ENCODE measurements at places on chromosomes 1 and 21.

- DNase-seq: no peak
Measured at GRCh38 chr1:119384591-119384990, 16.0 kb downstream of the HAO2 start.

DNA sequence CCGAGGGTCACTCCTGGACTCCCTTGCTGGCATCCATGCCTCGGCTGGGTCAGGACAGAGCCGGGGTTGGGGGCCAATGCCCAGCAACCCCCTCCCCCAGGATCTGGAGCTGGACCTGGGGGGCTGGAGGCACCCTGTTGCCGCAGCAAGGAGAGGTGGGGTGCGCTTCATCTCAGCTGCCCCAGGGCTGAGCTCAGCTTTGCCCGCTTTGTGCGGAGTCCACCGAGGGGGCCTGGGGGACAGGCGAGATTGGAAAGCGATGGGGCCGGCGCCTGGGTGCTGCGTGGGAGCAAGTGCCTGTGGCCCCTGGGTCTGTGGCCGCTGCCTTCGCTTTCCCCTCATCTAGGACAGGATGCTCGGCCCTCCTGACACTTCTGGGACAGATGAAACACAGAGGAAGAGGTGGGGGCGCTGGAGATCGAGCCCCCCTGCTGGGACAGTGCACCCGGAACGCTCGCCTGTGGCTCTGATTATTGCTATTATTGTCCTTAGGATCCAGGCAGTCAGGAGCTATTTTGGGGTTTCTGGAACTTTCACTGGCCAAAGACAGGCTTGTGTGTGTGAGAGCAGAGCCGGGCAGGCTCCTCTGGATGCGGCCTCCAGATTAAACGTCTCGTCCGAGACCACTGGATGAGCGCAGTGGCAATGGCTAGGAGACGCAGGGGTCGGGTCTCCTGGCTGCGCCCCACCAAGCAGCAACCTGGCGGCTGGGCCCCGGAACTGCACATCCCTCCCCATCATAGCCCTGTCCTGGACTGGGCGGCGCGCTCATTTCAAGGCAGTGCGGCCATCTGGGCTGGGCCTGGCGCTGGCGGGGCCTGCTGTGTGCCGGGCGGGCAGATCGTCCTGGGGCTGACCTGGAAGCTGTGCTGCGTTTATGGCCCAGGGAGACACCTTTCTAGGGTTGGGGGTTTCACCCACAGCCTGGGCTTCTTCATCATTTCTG is 13.8 kb downstream of the PRDM16 start:
- no peak for DNase-seq

DNA sequence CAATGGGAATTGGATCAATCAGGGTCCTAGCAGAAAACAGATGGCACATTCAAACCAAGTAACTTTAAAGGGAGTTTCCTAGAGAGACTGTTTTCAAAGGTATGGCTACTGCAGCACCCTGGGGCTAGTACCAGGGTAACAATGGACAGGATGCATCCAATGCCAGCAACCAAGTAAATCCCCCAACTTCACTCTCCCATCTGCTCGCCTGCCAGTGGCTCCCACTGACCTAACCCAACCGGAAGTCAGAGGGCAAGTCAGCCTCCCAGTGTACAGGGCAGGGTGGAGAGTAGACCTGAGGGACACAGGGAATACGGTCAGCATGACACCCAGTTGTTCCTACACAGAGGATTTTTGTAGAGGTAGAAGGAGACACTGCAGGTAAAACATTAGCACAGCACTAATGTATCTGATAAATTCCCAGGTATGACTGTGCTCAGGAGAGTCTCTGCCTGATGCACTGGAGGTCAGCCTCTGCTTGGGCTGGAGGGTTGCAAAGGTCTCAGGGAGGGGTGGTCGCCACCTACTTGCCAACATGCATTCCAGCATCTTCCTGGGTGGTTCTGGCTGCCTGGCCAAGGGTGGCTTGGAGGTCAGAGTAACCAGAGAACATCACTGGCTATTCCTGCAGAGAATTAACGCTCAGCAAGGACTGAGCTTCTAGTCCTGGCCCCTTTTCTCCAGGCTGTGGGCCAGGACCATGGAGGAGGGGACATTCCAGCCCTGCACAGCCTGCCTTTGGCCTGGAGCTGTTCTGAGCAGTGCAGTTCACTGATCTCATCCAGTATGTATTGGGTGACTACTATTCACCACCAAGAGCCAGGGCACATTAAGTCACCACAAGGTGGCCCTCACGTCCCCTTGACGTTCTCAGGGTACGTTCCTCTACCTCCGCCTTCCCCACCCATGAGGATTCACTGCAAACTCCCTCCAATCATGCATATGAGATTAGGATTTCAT is 5.1 kb upstream of the GJA4 start:
- DNase-seq: no peak

DNA sequence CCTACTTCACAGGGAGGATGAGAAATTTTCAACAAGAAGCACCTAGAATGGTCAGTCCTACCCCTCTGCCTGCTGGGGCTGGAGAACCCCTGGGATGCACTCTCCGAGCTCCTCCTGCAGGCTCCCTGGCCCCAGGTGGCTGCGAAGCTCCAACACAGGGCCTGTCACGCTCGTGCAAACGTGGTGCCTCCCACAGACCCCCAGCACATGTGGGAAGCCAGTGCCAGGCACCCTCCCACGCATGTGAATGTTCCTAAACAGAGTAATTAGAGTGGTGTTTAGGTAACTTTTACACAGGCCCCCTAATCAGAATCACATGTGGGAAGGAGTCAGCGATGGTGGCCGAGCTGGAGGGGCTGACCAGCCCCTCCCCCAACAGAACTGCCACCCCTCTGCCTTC is 28.4 kb downstream of the GLIS1 start:
- no peak for DNase-seq

- DNase-seq: no peak
Measured at GRCh38 chr1:167668108-167668507, 38.1 kb downstream of the RCSD1 start.

- no peak for DNase-seq
Measured at GRCh38 chr21:26374817-26375216, 198.3 kb downstream of the CYYR1 start.

DNA sequence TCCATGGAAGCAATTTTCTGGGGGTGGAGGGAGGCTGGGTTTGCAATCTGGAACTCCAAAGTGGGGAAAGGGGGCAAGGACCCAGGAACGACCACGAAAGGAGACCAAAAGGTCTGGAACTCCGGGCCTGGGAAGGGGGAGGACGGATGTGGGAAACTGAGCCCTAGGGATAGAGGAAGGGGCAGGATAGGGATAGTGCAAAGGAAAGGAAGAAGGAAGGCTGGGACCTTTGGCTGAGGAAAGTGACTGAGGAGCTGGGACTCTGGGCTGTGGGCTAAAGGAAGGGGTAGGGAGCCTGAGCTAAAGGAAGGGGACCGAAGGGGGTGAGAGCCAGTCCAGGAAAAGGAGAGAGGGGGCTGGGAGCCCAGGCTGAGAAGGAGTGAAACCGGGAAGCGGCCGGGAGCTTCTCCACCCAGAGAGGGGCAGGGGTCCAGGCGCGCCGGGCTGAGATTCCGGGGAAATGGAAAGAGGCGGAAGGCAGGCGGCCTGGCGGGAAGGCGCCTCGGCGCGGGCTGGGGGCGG is 395 bp downstream of the SLC9A1 start:
- no peak for DNase-seq

DNA sequence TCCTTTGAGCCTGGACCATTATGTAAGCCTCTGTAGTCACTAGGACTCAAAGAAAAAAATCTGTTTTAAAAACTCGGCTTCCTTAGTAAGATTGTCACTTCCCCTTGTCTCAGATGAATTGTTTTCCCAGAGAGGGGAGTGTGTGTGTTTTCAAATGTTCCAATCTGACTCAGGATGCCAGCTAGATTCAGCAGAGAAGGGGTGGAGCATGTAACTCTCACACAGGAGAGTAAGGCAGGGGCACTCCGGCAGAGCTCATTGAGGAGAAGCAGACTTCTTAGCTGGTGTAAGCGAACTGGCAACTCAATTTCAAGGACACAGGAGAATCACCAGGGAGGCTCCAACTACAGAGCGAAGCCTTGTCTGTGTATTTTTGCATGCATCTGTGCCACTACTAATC is 623.2 kb downstream of the LMO4 start:
- no peak for DNase-seq

DNA sequence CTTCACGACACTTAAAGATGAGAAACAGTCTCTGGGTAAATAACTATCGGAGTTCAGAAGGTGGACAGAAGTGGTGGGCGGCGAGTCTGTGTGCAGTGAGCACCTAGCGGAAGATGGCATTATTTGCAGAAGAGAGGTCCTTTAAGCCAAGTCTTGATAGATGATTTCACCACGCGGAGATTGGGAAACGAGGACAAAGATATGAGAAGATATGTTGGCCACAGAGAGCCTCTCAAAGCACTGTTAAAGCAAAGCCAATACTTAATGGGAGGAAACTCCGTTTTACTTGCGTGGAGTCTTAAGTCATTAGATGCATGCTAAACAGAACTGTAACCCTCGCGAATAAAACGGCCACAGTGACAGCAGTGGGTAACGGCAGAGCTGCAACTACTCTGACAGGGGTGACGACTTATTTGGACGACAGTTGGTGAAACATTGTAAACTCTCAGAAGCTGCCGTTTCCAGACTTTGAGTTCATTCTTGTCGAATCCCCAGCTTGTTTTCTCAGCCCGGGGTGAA is 577 bp upstream of the CEP350 start:
- peak; percentile 6 for DNase-seq

- no peak for DNase-seq
Measured at GRCh38 chr1:89098857-89099256, 27.1 kb downstream of the GBP2 start.

GRCh38 chr1:167973832-167974231 is 37.0 kb upstream of the MPC2 start:
- no peak for DNase-seq

DNA sequence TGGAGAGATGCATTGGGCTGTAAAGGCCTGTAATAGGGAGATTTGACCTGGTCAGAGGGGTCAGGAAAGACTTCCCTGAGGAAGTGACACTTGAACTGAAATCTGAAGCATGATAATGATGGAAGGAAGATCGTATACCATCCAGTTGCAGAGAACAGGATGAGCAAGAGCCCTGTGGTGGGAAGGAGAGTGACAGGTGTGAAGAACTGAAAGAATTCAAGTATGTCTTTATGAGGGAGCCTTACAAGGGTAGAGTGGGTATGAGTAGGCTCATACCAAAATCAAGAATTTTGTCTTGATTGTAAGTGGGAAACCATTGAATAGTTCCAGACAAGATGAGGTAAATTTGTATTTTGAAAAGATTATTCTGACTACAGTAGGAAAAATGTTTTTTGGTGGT is 129.4 kb downstream of the RASAL2 start:
- no peak for DNase-seq

DNA sequence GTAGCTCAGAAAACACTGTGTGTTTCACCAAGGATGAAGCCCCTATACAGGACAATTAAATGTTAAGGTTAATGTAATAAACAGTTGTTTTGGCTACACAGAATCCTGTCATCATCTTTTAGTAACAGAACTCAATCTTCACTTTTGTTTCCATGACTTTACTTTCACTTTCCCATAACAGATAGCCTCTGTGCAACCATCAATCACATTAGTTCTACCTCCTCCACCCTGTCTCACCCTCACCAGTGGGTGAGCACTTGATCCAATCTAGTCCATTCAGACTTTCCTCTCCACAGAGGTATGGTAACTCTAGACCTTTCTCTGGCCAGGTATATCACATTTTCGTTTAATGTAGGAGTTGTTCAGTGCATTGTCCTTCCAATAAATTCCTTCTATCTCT is 1018.5 kb downstream of the ADGRL2 start:
- no peak for DNase-seq

DNA sequence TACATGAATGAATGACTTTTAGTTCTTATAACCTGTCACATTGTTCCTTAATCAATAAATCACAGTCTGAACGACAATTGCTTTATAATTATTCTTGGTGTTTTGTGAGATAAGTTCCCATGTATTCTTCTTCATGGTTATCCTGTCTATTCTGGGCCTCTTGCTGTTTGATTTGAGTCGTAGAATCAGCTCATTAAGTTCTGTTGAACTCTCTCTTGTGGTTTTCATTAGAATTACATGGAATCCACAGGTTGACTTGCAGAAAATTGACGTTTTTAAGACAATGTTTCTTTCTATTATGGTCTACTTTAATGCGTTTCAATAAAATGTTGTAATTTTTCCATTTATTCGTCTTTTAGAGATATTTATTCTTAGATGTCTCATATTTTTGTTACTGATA is 4.0 kb upstream of the LCE1A start:
- no peak for DNase-seq

GRCh38 chr1:112818990-112819689 is 104.0 kb upstream of the PPM1J start:
- DNase-seq: no peak

- DNase-seq: no peak
Measured at GRCh38 chr1:50060279-50060678, 36.5 kb upstream of the AGBL4 start.

- DNase-seq: no peak
Measured at GRCh38 chr21:43600642-43601402, 58.5 kb downstream of the HSF2BP start.

DNA sequence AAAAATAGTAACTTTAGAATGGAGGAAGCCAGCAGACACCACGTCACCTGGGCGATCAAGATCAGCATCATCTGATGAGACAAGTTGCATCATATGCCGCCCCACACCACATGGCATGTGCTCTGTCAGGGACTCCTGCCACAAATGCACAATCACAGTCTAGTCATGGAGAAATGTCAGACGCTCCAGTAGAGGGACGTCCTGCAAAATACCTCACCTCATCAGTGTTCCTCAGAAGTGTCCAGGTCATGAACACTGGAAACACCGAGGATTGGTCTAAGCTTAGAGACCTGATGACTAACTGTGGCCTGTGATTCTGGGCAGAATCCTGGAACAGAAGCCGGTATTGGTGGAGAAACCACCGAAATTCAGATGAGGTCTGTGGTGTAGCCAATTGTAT is 14.3 kb downstream of the ADARB1 start:
- DNase-seq: no peak

DNA sequence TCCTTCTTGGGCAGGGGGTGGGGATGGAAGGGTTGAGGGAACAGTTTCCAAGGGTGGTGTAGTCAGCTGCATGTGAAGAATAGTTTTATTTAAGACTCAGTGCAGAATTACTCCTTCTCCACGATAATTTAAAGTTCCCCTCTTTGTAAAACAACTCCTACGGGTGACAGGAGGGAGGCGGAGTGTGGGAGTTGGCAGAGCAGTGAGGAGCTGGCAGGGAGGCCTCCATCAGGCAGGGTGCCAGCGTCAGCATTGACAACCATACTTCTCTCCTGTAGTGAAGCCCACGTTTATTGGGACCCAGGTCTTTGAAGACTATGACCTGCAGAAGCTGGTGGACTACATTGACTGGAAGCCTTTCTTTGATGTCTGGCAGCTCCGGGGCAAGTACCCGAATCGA is 93.8 kb downstream of the MTR start:
- DNase-seq: no peak

- no peak for DNase-seq
Measured at GRCh38 chr1:96515925-96516324, 205.7 kb upstream of the PTBP2 start.

GRCh38 chr21:35329940-35330660 is 281.0 kb upstream of the RUNX1 start:
- no peak for DNase-seq

Measured in activated T-helper 1 cell treated with anti-CD3 and anti-CD28 coated beads, Interleukin-2, amount 50 U/mL, for 16 hours (primary cell).